Adipocyte (in vitro differentiated cells): ENCODE measurements at places on chromosomes 3 and 15.
A peak's percentile ranks its signal among the peaks of the same experiment; 100 is the strongest.

DNA sequence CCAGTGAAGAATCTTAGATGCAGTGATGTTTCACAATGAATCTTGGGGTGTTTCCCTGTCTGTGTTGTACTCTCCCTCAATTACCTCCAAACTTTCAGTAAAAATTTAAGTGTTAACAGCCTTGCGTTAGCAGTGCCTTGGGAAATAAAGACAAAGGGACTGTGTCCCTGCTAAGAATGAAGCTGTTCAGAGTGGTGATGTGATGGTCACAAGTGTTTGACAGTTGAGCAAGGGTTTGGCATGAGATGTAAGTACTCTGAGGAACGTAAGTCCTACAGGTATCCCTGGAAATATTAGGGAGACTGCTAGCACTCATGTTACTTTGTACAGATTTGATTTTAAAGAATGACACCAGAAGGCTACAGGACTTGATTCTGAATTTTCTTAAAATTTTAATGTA, 304.3 kb upstream of the DPH6 start:
- DNase-seq: no peak

DNA sequence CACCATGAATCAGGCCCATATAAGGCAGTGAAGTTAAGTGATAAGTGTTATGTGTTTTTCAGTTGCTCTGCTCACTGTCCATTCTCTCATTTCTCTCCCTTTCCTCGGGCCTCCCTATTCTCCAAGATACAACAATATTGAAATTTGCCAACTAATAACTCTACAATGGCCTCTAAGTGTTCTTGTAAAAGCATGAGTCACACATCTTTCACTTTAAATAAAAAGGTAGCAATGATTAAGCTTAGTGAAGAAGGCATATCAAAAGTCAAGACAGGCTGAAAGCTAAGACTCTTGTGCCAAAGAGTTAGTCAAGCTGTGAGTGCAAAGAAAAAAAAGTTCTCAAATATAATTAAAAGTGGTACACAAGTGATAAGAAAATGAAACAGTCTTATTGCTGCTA, 675.4 kb downstream of the OTOL1 start:
- no peak for DNase-seq

DNA sequence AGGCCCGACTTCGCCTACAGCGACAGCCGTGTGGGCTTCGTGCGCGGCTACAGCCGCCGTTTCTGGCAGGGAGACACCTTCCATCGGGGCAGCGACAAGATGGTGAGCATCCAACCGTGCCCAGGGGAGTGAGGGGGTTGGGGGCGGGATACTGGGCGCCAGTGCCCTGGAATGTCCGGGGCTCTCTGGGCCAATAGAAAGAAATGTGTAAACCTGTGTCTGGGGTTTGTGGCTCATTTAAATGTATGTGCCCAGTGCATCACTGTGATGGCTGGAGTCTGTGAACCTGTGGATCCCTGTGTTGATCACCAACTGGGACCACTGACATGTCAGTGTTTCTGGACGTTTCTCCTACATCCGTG, 423 bp downstream of the CHAC1 start:
- peak; percentile 39 for DNase-seq

DNA sequence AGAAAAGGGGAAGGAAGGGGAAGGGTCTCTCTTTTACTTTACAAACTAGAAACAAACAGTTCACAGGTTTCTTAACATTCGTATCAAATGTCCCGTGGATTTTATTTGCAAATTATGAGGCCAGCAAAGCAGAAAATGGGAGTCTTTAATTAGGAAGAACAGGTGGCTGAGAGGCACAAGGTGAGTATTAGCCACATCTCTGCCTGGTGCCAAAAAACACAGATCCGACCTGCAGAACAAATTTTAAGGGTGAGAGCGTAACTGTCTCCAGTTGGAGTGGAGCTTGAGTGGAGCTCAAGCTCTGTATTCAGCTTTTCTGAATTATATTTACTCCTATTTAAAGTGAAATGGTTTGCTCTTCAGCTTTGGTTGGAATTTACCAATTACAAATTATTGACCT, 1004.9 kb downstream of the FHIT start:
- no peak for DNase-seq

DNA sequence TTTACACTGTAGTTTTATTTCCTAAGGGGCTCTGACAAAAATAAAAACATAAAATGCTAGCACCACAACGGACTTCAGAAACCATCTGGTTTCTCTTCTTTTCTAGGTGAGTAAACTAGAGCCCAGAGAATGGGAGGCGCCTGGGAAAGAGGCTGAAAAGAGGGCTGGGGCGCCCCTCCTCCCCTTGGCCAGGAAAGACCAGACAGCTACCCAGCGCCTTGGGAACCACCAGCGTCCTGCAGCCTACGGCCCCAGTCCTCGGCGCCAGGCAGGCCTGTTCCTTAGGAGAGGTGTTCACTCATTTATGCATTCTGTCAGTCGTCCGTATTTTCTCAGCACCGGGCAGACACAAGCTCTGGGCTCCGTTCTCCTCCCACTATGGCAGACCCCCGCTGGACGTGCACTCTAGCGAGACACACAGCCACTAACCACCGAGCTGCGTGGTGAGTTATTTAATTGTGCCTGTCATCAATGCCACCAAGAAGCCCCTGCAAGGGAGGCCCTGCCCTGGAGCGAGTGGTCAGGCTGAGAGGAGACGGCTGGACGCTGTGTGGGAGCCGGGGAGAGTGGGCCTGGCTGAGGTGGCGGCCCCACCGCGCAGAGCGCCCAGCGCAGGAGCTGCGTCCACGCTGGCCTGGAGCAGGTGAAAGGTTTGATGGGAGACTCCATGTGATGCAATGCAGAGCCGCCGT, 294.4 kb downstream of the OCA2 start:
- DNase-seq: no peak

GRCh38 chr3:178318941-178319816, 217.1 kb upstream of the KCNMB2 start:
- no peak for DNase-seq

- DNase-seq: no peak
Measured at GRCh38 chr15:59997070-59997701, 6.9 kb upstream of the FOXB1 start.

DNA sequence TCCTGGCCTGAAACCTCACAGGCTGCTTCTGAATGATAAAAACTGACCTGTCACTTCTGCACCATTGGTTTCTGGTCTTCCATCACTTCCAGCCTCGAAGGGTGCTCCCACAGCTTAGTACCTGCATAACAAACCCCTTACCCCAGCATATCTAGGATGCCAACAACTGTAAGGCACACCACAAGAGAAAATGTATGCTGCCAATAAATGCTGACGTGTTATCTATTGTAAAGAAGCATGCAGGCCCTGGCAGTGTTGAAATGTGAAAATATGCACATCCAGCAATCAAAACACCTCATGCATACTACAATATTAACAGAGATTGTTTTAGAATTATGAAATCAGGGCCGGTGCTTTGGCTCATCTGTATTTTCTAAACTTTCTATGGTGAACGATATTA, 242.0 kb upstream of the NSMCE3 start:
- no peak for DNase-seq

- DNase-seq: no peak
Measured at GRCh38 chr3:142003291-142003690, 126.8 kb downstream of the ATP1B3 start.

DNA sequence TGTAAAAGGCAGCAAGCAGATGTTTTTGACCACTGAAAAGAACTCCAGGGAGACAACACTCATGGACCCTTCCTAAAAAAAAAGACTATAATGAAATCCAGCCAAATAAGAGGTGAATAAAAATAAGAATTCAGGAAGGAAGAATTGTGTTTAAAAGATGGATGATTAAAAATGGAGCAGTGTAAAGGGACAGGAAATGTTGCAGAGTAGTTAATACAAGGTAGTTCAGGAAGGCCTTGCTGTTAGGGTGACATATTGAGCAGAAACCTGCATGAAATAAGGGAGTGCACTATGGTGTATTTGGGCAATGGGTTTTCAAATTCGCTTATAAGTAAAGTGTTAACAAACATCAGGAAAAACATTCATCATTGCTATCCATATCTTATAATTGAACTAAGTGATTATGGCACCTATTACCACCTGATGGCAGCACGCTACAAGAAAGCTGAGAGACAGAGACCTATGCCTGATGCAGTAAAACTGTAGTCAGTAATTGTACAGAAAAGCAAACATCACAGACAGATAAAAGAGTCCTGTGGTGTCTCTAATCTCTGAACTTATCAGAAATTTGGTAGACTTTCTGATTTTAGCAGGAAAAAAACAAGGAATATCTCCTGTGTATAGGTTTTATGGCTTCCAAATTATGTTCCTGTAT, 5.8 kb upstream of the DBR1 start:
- DNase-seq: peak; percentile 38

DNA sequence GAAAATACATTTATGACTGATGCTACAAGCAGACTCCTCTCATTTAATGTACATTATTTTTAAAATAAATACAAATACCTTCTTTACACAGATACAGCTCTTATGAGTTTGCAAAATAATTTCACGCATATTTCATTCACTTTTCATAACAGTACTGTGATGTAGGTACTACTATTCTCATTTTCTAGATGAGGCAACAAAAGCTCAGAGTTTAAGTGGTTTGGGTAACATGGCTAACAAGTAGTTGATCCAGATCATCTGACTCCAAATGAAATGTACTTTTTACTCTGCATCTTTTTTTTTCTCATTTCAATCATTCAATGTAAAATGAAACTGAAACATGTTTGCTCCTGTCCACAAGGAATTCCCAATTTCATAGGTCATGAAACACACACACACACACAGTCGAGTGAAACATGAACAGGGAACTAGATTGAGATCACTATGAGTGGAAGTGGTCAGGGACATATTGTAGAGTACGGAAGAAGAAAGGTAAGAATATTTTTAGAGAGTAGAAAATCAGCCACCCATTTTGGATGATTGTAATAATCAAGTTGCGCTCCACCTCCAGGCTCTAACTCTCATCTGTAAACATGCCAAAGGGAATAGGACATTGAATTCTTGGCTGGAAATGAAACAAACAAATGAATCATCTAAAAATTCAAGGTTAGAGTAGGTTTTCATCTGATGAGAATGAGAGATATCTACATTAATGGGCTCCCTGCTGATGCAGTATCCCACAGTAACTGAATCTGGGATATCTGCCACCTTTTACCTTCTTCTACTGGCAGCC, 92.4 kb downstream of the CLDN1 start:
- DNase-seq: peak; percentile 21
